ENCODE measurements at places on chromosomes 3 and 15. TPM values are rescaled to one million over a fixed set of nuclear protein-coding genes. Genes with fewer than 3 reads are reported as not detected.

Gene UQCC5
- total RNA-seq = 1.2 TPM

Gene FANCD2OS
- total RNA-seq = not detected

Gene STRC
- total RNA-seq = 0.25 TPM

Gene CACNA2D2
- total RNA-seq = 3.9 TPM

Gene WWTR1
- 11.3 TPM for total RNA-seq

Gene DNAH12
- 0.74 TPM for total RNA-seq

Gene WDR49
- total RNA-seq = 6.9 TPM

Gene FOXB1
- total RNA-seq = not detected

Gene MEGF11
- total RNA-seq = 5.2 TPM

Gene LYZL4
- total RNA-seq = not detected

Gene SLC24A5
- total RNA-seq = not detected

Gene C3orf70
- total RNA-seq = 27.5 TPM

Gene ASB14
- total RNA-seq = not detected

Gene GOLGA8R
- 0.49 TPM for total RNA-seq

Gene CPLX3
- total RNA-seq = 0.49 TPM

Gene SOX2
- total RNA-seq = 72.0 TPM

Gene PCSK6
- 11.8 TPM for total RNA-seq
